Stimulated activated CD4-positive, alpha-beta T cell treated with anti-CD3 and anti-CD28 coated beads, TNF-alpha, amount 100 ng/mL, for 48 hours (primary cell): ENCODE measurements at places on chromosomes 5 and 9.

DNA sequence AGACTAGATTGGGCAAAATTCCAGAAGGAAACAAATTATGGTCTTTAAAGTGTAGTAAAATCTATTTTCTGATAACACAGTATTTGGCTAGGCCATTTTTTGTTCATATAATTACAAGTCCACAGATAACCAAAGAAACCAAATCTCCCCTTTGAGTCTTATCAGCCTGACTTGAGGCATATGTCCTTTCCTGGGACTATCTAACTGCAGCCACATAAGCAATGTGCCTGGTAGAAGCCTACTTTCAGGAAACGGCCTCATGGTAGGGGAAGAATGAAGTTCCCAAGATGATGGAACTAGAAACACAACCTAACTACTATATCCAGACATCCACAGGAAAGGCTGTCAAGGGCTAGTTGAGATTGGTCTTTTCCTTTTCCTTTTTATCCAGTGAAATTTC is 130.0 kb downstream of the PIK3R1 start:
- DNase-seq: no peak

- DNase-seq: no peak
Observed at GRCh38 chr5:106185661-106186081, 1485.1 kb downstream of the EFNA5 start.

- no peak for DNase-seq
Observed at GRCh38 chr9:7921545-7922197, 122.1 kb upstream of the DMAC1 start.

GRCh38 chr5:168434746-168435321 is 51.4 kb upstream of the RARS1 start:
- DNase-seq: no peak

GRCh38 chr5:167765352-167765751 is 526.1 kb upstream of the WWC1 start:
- DNase-seq: no peak

DNA sequence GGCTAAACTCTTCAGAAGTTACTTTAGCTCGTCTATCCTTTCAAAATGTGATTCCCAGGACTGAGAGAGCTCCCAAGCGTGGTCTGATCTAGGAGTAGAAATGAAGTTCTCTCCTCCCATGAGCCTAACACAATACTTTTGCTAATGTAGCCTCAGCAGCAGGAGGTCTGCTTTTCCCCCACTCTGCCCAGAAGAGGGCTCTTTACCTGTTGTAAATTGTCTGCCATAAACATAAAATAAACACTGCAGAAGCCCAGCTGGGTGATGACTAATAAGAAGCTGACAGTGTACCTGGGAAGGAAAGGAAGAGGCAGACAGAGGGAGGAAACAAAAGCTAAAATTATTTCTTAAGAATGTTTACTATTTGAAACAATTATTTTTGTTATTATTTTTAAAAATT is 15.4 kb downstream of the SLC36A3 start:
- DNase-seq: no peak

GRCh38 chr9:122200960-122201595 is 27.7 kb downstream of the LHX6 start:
- no peak for DNase-seq
